Inflammatory macrophage (primary cell): ENCODE measurements at places on chromosomes 2 and 18.

GRCh38 chr2:42879121-42879705 is 86.8 kb upstream of the HAAO start:
- DNase-seq, result no peak

DNA sequence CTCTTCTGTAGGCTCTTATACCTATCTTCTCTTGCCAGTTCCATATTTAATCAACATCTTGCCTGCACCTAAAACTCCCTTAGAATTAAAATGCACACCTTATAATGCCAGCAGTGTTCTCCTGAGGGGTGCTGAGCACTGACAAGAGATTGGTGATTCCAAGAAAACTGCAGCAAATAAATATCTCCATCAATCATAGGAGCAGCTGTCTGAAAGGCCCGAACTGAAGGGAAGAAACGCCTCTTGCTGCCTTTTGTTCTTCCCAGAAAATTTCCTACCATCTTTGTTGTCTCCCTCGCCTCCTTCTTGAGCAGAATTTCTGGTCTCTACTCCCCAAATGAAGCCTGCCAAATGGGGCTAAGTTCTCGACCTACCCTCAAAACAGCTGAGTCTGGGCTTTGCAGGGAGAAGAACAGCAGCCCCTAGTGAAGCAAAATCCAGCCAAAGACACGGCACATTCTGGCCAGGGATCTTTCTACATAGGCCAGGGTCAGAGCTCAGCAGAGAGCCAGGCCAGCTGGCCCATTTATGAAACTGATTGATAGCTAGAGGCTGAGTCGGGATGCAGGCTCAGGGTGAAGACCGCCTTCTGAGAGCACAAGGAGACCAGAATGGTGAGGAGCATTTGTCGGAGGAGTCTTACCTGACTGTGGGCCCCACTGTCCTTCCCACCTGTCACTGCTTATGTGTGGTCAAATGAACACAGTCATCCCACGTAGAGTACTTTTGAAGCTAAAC is 20.4 kb upstream of the TMEM247 start:
- no peak for DNase-seq

GRCh38 chr2:74991977-74992376 is 33.5 kb downstream of the POLE4 start:
- no peak for DNase-seq

- no peak for DNase-seq
Measured at GRCh38 chr2:138621139-138621538, 119.6 kb downstream of the SPOPL start.

DNA sequence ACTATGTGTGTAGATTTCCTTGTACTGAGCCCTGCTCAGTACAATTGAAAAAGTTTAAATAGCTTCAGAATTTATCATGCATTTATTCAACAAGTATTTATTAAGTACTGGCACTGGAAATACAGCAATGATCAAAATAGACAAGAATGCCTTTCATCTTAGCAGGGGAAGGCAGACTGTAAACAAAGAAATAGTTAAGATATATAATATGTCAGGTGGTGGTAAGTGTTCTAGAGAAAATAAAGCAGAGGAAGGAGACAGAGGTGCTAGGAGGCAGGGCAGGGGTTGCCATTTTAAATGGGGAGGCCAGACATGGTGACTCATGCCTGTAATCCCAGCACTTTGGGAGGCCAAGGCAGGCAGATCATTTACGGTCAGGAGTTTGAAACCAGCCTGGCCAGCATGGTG is 13.6 kb upstream of the LIPG start:
- no peak for DNase-seq

DNA sequence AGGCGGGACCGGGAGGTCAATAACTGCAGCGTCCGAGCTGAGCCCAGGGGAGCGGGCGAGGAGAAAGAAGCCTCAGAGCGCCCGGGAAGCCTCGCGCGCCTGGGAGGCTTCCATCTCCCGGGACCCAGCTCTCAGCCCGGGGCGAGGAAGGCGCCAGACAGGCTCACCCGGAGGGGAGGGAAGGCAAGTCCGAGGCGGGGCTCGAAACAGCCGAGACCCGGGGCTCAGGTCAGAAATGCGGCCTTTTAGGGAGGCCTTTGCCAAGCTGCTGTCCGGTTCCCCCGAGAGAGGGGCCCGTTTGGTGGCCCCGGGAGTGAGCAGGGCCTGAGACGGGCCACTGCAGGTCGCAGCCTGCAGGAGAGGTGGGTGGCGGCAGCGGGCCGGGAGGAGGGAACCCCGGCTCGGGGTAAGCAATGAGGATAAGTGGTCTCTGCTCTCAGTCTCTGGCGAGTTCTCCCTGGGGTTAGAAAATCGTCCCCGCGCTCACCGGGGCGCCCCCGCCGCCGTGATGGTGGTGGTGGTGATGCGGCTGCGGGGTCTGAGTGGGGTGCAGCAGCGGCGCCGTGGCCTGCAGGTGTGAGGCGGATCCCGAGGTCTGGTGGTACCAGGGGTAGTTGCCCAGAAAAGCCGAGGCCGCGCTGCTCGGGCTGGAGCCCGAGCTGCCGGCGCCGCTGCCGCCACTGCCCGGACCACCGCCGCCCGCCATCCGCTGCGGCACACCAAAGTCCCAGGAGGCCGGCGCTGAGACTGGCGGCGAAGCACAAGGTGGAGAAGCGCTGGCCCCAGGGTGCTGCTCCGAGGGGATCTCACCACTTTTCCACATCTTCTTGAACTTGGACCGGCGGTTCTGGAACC is 2.4 kb downstream of the DLX2 start:
- DNase-seq, result no peak

DNA sequence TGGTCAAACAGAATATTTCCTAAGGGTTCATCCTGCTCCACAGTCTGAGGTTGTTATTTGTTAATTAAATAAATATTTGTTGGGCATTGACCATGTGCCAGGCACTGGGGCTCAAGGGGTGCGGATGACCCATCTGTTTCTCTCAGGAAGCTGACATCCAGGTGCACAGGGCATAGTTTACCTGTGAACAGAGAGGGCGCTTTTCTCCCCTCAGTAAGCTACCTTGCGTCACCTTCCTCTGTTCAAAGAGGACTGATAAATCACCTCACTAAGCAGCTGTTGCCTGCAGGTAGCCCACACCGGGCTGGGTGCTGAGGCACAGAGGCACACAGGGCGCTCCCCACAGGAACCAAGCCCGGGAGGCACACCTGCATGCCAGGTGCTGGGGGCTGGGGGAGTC is 41.6 kb downstream of the SH3RF3 start:
- no peak for DNase-seq

- DNase-seq, result no peak
Measured at GRCh38 chr2:191740759-191741158, 62.8 kb downstream of the NABP1 start.

DNA sequence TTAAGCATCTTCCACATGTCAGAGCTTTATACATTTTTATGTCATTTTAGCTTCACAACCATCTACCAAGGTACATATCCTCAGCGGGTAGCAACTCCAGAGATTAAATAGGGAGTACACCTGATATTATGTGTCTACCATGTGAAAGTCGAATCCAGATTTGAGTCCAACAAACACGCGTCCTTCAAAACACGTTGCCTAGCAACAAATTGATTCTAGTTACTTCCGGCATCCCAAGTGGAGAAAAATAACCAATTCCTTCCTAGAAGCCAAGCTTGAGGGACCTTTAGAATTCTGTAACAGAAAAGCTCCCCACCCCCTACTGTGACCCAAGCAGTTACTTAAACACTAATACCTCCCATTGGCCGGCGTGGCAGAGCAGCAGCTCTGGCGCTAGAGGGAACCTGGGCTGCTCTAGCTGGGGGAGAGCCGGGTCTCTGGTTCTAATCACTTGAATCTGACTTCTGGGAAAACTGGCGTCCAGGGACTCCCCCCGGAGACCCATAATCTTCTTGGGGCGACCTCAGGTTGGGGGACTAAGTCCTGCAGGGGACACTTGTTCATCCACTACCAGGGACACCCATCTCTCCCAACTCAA is at the start of gene ERICH2:
TSS of gene ERICH2 (plus strand) at position 371 of the 598 bp plus-strand sequence. CDS start 304 bp downstream, outside the sequence.
- peak; percentile 24 for DNase-seq

- DNase-seq, result no peak
Measured at GRCh38 chr18:27887287-27887686, 289.6 kb downstream of the CDH2 start.

GRCh38 chr18:7370375-7370774 is 139.5 kb downstream of the LRRC30 start:
- no peak for DNase-seq

GRCh38 chr2:221439761-221440479 is 132.2 kb downstream of the EPHA4 start:
- DNase-seq, result no peak

GRCh38 chr2:58865436-58865835 is 624.3 kb upstream of the FANCL start:
- DNase-seq, result no peak

DNA sequence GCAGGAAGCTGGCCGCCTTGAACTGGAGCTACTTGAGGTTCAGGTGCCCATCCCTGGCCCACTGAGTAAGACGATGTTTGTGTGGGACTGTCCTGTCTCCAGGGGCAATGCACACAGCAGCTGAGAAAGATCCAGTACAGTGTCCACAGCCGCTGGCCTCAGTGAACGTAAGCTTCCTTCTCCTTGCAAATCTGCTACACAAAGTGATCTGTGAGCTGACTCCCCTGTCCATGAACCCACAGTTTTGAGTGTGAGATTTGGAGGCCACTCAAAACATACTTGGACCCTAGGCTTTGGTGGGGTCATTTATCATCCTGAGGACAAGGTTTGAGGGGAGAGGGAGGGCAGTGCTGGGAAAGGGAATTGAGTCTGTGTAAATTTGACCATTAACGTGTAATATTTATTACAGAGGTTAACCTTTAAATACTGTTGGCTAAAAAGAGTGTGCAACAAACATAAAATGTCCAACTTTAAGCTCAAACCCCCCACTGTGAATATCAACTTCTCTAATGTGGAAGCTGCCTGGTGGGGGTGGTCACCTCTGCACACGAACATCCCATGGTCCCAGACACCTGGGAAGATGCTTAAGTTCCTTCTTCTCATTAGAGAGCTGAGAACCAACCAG is 4.9 kb upstream of the CYS1 start:
- DNase-seq, result no peak

DNA sequence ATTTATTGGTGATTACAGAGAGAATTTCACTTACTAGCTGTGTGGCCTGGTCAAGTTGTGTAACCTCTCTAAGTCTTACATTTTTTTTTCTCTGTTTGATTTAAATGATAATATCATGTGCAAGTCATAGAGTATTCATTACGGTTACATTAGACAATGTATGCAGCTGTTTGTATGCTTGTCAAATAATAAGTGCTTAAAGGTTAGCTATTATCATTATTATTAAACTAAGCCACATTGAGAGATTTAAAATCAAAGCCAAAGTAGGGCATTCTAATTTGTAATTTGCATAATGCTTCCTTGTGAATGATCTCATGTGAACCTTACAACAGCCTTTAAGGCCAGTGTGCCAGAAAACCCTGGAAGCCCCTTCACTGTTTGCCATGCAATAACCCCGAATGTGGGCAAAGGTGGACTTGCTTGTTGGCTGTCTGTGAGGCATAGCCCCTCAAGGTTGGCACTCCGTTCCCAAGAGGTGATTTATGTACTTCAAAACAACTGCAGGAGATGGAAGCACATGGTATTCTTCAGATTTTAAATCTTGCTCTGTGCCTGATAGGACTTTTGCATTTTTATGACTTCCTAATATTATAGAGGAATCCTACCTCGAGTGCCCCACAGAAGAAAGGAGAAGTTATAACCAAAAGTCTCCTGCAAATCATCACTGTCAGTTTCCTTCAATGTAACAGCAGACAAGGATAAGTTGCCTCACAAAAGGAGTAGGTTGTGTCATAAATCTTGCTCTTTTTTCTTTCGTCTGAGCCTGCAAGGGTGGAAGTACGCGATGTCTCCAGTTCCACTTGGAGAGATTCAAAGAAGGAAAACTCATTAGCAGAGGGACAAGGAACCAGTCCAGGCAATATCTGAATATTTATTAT is 272.0 kb downstream of the TGIF1 start:
- peak; percentile 85 for DNase-seq

DNA sequence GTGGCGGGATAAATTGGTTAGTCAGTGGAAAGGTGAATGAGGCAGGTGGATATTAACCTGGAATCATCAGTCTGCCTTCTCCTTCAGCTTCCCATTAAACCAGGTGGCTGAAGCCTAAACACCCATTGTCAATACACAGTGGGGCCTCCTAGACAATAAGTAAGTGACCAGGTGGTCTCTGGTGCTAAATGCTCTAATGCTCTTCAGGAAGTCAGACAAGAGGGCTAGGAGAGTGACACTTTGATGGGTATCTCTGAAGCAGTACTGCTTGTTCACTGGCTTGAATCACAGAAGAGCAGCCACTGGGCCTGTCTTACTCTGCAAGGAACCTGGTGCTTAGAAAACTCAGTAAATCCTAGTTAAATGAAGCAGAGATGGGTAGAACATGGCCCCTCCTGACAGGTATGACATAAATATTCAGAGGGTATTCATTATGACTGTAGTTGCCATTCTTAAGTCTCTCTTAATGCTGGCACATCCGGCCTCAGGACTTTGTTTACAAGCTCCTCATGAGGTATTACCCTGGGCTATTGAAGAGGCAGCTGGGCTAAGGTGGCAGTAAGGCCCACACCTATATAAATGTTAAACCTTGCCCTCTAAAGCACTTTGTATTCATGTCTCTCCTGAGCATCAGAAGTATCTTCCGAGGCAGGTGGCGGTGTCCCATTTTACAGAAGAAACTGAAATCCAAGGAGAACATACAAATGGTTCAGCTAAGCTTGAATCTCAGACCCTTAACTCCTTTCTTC is 104.9 kb downstream of the NCK2 start:
- no peak for DNase-seq

DNA sequence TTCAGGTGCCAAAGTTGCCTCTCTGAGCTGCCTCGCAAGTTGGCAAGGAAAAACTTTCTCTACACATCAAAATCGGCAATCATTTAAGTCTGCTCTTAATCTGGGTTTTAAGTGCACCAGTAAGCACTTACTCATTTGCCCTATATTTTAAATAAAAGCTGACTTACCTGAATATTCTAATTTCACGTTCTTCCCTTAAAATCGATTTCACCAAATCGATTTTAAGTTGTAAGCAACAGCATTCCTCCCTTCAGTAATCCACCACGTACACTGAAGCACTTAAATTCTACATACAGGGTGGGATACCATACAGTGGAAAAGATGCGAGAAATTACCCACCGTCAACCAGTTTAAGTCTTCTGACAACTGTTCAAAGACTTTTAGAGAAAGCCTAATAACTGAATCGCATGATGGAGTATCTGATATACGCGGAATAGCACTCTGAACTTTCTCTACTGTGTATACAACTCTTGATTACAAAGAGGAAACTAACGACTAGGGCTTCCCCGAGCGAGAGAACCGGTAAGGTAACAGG is 1.6 kb downstream of the PPP3R1 start:
- no peak for DNase-seq

DNA sequence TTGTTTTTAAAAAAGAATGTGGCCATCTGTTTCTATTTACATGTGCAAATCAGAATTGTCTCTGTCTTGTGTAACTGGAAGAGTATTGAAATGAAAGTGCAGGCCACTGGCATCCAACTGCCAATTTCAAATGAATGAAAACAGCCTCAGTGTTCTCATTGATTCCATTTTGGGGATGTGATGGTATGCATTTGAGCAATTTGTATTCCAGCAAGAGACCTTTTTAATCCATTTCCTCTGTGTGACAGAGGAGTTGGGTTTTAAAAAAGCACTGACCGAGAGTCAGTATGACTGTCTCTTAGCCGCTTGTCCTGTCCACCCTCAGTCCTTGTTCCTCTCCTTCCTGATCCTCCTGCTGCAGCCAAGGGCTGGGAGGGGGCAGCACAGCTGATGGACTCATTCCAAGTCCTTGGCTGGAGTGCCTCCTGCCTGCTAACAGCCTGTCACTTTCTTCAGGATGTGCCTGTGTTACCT is 50.0 kb downstream of the ASAP2 start:
- DNase-seq, result no peak

- peak; percentile 30 for DNase-seq
Measured at GRCh38 chr2:236712304-236712703, 142.7 kb downstream of the ACKR3 start.

- no peak for DNase-seq
Measured at GRCh38 chr2:85915606-85916303, 27.0 kb upstream of the ST3GAL5 start.

- DNase-seq, result peak; percentile 34
Measured at GRCh38 chr2:72993147-72993932, 76.0 kb downstream of the EMX1 start.
